ENCODE measurements at places on chromosomes 3 and 15.

DNA sequence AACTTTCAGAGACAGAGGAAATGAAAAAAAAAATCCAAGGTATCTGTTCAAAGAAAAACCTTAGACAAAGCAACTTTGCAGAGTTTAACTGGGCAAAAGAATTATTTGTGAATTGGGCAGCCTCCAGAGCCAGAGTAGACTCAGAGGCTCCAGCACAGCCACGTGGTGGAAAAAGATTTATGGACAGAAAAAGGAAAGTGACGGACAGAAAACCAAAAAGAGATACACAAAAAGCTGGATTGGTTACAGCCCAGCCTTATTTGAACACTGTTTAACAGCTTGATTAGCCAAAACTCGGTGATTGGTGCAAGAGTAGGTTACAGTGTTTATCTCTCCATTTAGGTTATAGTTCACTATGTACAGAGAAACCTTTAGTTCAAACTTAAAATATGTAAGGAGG, 23.7 kb upstream of the GPD1L start:
- no peak for DNase-seq

- DNase-seq: no peak
Observed at GRCh38 chr3:125112981-125113380, 57.2 kb upstream of the HEG1 start.

DNA sequence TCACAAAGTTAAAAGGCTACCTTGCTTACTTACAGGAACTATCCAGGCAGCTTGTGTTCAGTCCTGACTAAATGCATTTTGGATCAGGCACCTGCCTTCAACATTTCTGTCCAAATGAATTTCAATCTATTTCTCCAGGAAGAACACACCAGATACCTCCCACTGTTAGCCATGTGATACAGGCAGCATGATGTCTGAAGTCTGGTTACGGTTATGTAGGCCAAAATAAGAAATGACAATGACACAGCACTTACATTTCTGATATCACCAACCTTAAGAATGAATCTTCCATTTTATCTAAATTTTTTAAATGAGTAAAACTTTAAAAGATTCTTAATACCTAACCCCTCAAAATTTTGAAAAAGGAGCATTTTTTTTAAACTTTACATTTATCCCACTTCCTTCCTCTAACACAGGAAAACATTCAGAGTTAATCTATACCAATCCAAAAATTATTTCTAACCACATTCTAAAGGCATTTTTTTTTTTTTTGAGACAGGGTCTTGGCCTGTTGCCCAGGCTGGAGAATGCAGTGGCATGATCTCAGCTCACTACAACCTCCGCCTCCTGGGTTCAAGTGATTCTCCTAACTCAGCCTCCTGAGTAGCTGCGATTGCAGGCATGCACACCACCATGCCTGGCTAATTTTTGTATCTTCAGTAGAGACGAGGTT, at the start of gene MAP4:
TSS of gene MAP4 (minus strand) at position 116 of the 673 bp plus-strand sequence. CDS start 17,556 bp downstream, outside the sequence.
- no peak for DNase-seq

DNA sequence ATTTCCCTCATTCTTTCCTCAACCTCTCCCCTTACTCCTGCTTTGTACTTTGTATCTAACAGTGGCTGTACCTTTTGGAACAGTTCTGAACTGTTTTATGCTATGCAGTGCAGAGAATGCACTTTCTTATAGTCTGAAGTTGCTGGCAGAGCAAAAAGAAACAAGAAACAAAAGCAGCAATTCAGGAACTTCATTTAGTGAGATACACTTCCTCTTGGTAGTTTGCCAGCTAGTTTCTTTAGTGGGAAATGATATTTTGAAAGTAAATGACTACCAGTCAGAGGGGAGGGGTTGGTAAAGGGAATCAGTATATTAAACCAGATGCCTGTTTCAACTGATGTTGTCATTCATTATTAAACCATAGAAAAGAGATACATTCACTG, 55.0 kb upstream of the CHD2 start:
- no peak for DNase-seq

- DNase-seq: no peak
Observed at GRCh38 chr3:152443212-152444023, 174.7 kb downstream of the MBNL1 start.

DNA sequence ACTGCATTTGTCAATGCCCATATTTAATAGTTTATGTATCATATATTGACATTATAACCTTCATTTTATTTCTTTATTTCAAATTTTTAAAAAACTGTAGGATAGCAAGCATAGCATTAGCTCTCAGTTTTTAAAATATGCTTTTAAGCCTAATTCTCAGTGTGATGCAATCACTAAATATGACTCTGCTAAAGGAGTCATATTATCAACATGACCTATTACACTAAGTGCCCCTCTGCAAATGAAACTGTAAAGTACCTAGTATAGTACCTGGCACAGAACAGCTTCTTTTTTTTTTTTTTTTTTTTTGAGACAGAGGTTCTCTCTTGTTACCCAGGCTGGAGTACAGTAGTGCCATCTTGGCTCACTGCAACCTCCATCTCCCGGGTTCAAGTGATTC, 179.4 kb upstream of the CGNL1 start:
- no peak for DNase-seq

GRCh38 chr3:54696313-54696712, 231.5 kb downstream of the LRTM1 start:
- DNase-seq: no peak

DNA sequence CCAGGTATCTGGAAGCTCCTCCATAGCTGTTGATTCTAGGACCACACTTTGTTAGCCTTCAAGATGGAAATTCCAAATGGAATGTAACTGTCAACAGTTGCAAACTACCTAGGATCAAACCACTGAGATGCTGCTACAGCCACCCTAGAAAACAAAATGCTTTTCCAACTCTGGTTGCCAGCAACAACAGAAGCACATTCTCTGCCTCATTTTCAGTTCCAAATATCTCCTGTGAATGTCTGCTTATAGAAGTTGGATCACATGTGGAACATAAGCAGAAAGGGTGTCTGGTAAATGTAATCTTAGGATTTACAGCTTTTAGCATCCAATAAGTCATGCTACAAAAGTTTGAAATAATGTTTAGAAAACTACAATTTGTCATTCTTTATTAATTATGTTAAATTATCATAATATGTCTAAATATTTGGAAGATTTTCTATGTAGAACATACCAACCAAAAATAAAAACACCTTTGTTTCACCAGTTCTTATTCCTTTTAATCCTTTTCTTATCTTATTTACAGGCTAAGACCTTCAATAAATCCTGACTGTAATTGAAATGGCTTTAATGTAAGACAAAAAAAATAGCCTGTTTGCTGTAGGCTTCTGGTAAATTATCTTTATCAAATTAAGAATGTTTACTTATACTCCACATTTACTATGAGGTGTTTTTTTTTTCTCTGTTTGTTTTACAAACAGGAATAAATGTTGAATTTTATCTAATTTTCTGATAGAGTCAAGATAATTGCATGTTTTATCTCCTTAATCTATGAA, 687.1 kb downstream of the IGSF11 start:
- no peak for DNase-seq

DNA sequence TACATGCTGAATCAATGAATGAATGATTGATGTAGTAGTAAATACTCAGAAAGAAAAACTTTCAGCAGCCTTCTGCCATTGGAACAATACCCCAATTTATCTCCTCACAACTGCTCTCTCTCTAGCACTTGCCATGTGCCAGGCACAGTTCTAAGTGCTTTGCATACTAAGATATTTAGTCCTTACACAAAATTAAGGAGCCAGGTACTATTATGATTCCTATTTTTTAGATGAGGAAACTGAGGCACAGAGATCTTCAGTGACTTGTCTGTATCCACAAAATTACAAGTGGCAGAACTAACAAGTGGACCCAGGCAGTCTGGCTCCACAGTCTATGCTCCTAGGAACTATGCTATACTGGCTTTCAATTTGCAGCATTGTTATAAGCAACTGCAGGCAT, 279.2 kb downstream of the LSAMP start:
- DNase-seq: no peak

GRCh38 chr15:70892912-70893560, 410 bp downstream of the LRRC49 start:
- DNase-seq: no peak

GRCh38 chr3:123130079-123130750, 63.4 kb downstream of the PDIA5 start:
- DNase-seq: no peak

DNA sequence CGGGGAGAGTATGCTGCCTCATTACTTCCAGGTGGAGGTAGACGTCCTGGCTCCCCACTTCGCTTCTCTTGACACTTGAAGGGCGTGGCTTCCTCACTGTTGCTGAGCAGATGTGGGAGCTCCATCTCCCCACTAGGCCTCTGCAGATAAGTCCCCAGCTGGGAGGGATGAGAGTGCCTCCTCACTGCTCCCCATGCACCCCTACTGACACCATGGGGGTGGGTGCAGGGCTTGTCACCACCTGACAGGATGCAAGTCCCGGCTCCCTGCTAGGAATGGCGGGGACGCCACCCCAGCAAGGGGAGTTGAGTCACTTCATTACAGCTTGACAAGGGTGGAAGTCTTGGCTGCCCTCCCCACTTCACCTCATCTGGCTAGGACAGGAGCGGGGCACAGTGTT, 36.8 kb upstream of the ATG7 start:
- DNase-seq: no peak

DNA sequence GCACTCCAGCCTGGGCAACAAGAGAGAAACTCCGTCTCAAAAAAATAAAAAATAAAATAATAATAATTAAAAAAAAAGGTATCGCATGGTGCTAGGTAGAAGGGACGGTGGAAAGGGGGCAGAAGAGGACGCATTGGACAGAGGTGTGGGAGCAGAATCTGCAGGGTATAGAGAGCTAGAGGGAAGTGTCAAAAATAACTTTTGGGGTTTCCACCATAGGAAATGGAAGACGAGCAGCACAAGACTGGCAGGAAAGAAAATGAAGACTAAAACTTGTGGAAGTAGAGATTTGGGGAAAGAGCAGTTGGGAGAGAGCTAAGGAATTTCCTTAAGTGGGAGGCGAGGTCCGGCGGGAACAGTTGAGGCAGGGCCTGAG, 585 bp upstream of the MKRN2 start:
- no peak for DNase-seq

DNA sequence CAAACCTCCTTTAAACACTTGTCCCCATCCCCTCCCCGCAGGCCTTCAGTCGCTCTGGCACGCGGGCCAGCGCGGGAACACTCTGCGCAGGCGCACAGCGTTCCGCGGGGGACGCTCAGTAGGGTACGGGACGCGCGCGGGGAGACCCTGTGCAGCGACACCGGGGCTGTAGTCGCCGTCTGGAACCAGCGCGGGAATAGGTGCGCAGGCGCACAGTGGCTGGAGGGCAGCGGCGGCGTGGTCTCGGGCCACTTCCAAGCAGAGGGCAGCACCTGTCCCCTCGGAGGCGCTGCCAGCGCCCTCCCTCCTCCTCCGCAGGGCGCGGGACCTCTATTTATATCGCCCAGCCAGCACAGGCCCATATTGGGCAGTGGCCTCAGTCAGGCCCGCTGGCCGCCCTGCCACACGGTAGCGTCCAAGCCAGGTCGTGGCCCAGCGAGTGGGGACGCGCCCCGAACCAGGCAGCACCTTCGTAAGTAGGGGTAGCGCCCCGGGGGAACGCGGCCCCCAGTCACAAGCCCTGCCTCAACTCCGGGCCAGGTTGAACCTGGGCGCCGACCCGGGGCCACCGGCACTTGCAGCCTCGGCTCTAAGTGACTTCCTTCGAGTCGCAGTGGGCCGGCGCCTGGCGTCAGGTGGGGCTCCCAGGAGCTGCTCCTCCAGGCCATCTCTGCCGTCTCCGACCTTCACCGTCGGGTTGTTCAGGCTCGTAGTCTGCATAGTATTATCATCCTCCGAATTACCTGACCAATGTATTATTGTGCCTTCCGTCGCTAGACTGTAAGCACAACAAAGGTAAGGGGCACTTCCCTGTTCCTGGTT, at the start of gene KBTBD12:
TSS of gene KBTBD12 (plus strand) at position 118 of the 822 bp plus-strand sequence. CDS start 7,830 bp downstream, outside the sequence.
- no peak for DNase-seq

- no peak for DNase-seq
Observed at GRCh38 chr3:23209747-23210487, 6.8 kb downstream of the UBE2E2 start.

- no peak for DNase-seq
Observed at GRCh38 chr3:136067211-136067610, 101.7 kb downstream of the PPP2R3A start.

- no peak for DNase-seq
Observed at GRCh38 chr3:183541235-183541655, 14.3 kb downstream of the KLHL6 start.

- no peak for DNase-seq
Observed at GRCh38 chr15:33188641-33189257, 5.8 kb downstream of the FMN1 start.

DNA sequence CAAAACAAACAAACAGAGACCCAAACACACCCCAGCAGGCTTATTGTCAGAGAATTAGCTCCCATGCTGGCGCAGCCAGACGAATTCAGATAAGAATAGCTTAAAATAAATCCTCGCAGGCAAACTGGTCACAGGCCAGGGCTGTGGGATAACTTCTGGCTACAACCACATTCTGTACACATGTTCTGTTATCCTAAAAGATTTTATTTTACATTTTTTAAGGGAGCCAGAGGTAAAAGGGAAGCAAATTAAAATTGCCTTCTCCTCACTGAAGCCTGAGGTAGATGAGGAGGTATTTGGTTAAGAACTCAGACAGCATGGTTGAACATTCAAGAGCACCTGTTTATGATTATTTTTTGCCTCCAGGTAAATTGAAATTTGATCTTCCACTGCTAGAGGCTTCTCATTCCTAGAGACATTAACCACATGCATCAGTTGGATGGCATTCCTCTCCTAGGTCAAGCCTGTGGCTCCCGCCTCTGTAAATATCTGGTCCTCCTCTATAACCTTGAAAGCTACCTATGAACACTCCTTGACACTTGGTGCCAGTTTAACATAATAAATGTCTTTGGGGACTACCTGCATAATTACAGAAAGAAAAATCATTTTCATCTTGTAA, 190.3 kb downstream of the SATB1 start:
- no peak for DNase-seq

DNA sequence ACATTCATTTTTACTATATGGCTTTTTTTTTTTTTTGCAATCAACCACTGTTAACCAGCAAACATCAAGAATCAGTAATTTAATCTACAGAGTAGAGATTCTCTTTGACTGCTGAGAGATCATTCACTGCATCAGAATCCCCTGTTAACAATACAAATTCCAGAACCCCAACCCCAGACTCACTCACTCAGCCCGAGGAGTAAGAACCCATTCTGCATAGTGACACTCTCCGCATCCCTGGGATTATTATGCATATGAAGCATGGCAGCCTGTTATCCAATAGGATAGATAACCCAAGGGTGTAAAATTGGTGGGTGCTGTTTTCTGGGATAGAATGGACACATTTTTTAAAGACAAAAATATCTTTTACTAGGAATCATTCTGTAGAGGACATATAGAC, 76.3 kb upstream of the CCDC39 start:
- DNase-seq: no peak

All from activated CD4-positive, alpha-beta T cell treated with anti-CD3 and anti-CD28 coated beads, Interleukin-2, amount 50 U/mL, for 1 hour (primary cell).